ENCODE measurements at places on chromosomes 3 and 15. TPM values are rescaled to one million over a fixed set of nuclear protein-coding genes. Genes with fewer than 3 reads are reported as not detected.

DNA sequence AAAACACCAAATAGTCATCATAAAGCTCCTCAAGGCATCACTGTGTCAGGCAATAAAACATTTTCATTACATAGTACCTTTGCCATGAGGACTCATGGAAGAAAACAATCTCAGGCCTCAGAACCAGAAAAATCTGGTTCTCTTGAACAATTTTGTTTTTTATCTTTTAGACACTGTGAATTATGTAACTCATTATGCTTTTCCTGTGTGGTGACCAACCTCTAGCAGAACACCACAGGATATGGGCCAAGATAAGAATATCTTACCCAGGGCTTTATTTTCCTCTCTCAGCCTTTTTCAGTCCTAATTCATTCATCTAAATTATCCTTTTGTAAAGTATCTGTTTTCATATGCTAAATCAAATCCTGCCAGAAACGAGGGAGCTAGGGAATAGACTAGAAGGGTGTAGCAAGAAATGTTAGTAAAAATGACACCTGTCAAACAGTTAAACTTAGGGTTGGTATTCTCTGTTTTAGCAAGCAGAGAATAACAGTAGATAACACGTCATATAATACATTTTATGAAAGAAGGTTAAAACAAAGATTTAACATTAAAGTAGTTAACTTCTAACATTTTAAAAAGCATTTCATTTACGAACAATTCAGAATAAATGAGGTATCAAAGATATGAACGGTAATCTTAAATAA lies 111.1 kb downstream of the FBXL22 start:
- H3K27ac ChIP-seq = peak overlapping the region; percentile 4
- H3K4me3 ChIP-seq = no peak overlapping the region
- no peaks in the 10 kb centered on the region for H3K27me3 ChIP-seq
- H3K4me1 ChIP-seq = no peaks in the 10 kb centered on the region
- H3K36me3 ChIP-seq = no peaks in the 10 kb centered on the region

GRCh38 chr3:156433910-156434309 lies 121.0 kb downstream of the SSR3 start:
- no peaks in the 10 kb centered on the region for H3K36me3 ChIP-seq
- H3K27ac ChIP-seq = no peak overlapping the region
- no peak overlapping the region for H3K4me3 ChIP-seq

Gene GOLIM4
- 59.0 TPM for total RNA-seq

- peaks cover 17% of the 10 kb centered on the region for H3K4me1 ChIP-seq
- peak overlapping the region; percentile 78 for H3K4me3 ChIP-seq
- peak overlapping the region; percentile 19 for H3K27ac ChIP-seq
- H3K36me3 ChIP-seq = no peaks in the 10 kb centered on the region
- H3K27me3 ChIP-seq = no peaks in the 10 kb centered on the region
Measured at GRCh38 chr3:47475029-47475569, 642 bp downstream of the SCAP start.

Gene TXNRD3
- total RNA-seq = 33.3 TPM

GRCh38 chr3:146653978-146654377 lies 48.8 kb upstream of the PLSCR5 start:
- DNase-seq = no peak
- H3K36me3 ChIP-seq = no peaks in the 10 kb centered on the region
- H3K4me3 ChIP-seq = no peak overlapping the region
- H3K27ac ChIP-seq = no peak overlapping the region
- H3K27me3 ChIP-seq = no peaks in the 10 kb centered on the region

DNA sequence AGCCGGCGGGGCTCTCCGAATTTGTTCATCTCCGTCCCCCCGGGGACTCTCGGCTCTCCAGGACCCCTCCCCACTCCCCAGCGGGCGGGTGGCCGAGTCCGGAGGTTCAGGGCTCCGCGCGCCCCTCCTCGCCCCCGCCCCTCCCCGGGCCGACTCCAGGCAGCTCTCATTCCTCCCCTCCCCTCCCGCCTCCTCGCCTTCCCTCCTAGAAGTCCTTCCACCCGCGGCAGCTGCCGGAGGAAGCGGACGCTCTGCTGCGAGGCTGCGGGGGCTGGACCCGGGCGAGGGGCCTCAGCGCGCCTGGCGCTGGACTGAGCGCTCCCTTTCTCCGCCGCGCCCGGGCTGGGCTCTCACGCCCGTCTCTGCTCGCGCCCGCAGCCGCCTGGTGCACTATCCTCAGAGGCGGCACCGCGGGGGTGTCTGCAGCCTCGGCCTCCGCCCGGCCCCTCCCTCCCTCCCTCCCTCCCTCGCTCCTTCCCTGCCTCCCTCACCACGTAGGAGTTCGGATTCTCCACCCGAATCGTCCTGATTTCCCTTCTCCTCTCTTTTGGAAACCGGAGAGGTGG lies at the start of gene ROBO2:
TSS of gene ROBO2 (plus strand) at position 494 of the 566 bp plus-strand sequence. CDS start 687 bp downstream, outside the sequence.
- no peak within 1 kb of the TSS for H3K27ac ChIP-seq
- peak within 1 kb of the TSS; percentile 33 for H3K4me3 ChIP-seq
- no peaks in the 10 kb centered on the region for H3K4me1 ChIP-seq
- H3K27me3 ChIP-seq = peaks cover 40% of the 10 kb centered on the region

DNA sequence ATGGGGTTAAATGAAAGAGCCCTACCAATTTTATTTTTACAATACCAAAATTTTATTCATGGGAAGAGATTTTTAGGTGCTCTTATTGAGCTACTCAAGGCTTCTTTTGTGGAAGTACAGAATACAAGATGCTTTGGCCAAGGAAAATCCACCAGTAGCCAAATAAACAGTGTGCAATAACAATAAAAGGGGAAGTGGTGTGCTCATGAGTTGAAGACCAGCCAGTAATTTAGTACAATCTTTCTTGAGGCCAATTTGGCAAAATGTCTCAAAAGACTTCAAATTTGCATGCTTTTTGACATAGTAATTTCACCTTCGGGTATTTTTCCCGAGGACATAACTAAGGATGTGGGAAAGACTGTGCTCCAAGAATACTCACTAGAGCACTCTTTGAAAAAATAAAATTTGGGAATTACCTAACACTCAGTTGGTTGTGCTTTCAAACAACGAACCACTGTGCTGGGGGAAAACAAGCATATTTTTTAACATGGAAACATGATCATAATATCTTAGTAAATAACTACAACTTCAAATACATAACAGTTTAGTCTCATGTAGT lies 294.0 kb downstream of the DIPK2A start:
- H3K4me1 ChIP-seq = no peaks in the 10 kb centered on the region
- no peaks in the 10 kb centered on the region for H3K27me3 ChIP-seq
- H3K27ac ChIP-seq = no peak overlapping the region
- no peak for DNase-seq

GRCh38 chr15:100082761-100083402 lies 258.9 kb downstream of the ADAMTS17 start:
- no peaks in the 10 kb centered on the region for H3K36me3 ChIP-seq
- H3K4me1 ChIP-seq = no peaks in the 10 kb centered on the region
- H3K4me3 ChIP-seq = no peak overlapping the region
- H3K27me3 ChIP-seq = no peaks in the 10 kb centered on the region
- no peak overlapping the region for H3K27ac ChIP-seq

- H3K27ac ChIP-seq = no peak overlapping the region
- peaks cover 6% of the 10 kb centered on the region for H3K4me1 ChIP-seq
- DNase-seq = no peak
- H3K4me3 ChIP-seq = no peak overlapping the region
Measured at GRCh38 chr3:156480949-156481348, 74.0 kb downstream of the SSR3 start.

DNA sequence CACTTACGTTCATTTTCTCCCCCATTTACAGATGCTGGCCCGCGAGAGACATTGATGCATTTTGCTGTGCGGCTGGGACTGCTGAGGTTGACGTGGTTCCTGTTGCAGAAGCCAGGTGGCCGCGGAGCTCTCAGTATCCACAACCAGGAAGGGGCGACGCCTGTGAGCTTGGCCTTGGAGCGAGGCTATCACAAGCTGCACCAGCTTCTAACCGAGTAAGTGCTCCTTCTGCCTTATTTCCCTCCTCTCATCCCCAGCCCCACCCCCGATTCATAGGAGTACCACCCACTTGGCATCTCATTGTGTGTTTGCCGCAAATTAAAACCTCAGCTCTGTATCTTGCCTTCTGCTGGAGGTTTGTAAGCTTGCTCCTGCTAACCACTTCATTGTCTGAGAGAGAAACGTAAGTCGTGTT lies 163.3 kb downstream of the AKAP13 start:
- H3K27me3 ChIP-seq = no peaks in the 10 kb centered on the region
- DNase-seq = peak; percentile 48
- H3K4me1 ChIP-seq = peaks cover 62% of the 10 kb centered on the region
- peak overlapping the region; percentile 7 for H3K27ac ChIP-seq
- no peaks in the 10 kb centered on the region for H3K36me3 ChIP-seq
- no peak overlapping the region for H3K4me3 ChIP-seq

Gene TM4SF4
- total RNA-seq = not detected

DNA sequence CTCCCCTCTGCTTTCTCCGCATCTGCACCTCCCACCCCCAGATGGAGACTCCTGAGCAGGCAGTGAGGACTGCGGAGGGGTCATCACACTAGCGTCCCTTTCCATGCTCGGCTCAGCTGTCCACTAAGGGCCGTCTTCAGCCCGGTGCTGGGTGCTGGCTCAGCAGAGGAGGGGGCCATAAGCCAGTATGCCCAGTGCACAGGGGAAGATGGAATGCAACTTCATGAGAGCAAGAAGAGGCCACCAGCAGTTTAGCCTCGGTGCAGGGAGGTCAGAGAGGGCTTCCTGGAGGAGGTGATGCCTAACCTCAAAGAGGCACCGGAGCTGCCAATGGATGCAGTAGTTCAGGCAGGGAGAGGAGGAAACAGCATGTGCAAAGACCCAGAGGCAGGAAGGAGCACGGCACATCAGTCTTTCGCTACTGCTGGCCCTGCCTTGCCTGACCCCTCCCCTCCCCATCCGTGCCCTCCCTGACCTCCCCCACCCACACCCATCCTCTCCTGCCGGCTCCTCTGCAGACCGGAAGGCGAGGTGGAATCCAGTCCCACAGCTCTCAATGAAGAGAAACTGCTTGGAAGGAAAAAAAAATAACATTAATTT lies 15.2 kb upstream of the PLXND1 start:
- H3K4me3 ChIP-seq = no peak overlapping the region
- H3K36me3 ChIP-seq = no peaks in the 10 kb centered on the region
- H3K27ac ChIP-seq = peak overlapping the region; percentile 10
- H3K27me3 ChIP-seq = no peaks in the 10 kb centered on the region

Gene ITIH4
- total RNA-seq = 12.6 TPM

GRCh38 chr3:45547764-45548680 lies 46.5 kb upstream of the LIMD1 start:
- no peaks in the 10 kb centered on the region for H3K36me3 ChIP-seq
- no peaks in the 10 kb centered on the region for H3K27me3 ChIP-seq
- no peak for DNase-seq
- H3K4me3 ChIP-seq = no peak overlapping the region
- H3K27ac ChIP-seq = peak overlapping the region; percentile 82
- H3K4me1 ChIP-seq = peaks cover 55% of the 10 kb centered on the region

- no peaks in the 10 kb centered on the region for H3K36me3 ChIP-seq
- DNase-seq = no peak
- H3K27ac ChIP-seq = no peak overlapping the region
- H3K27me3 ChIP-seq = no peaks in the 10 kb centered on the region
Measured at GRCh38 chr15:96521386-96521785, 190.9 kb downstream of the NR2F2 start.

GRCh38 chr3:49462222-49462621 lies 7.8 kb upstream of the DAG1 start:
- peak overlapping the region; percentile 0 for H3K27ac ChIP-seq
- no peaks in the 10 kb centered on the region for H3K27me3 ChIP-seq
- H3K36me3 ChIP-seq = no peaks in the 10 kb centered on the region
- no peak overlapping the region for H3K4me3 ChIP-seq

DNA sequence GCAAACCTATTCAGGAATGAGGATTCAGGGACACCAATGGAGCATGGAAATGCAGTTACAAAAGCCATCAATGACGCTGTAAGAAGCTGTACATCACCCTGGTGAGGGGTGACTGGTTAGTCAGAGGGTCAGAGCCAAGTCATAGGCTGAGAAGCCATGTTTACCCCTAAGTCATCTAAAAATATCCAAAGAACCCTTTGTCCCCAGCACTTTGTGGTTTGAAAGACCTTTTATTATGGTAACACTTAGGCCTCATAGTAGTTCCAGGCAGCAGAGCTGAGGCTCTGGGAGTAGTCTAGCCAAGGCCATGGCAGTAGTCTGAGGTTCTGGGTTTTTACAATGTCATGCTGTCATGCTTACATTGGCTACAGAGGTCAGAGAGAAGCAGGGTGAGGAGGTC lies 131.2 kb downstream of the CTNNB1 start:
- no peak overlapping the region for H3K4me3 ChIP-seq
- H3K27me3 ChIP-seq = no peaks in the 10 kb centered on the region
- no peak overlapping the region for H3K27ac ChIP-seq
- DNase-seq = no peak

Measured in tibial nerve (tissue), 4 donors.